Adrenal gland (tissue), 19 donors: ENCODE measurements at places on chromosomes 1 and 21. TPM values are rescaled to one million over a fixed set of nuclear protein-coding genes. Genes with fewer than 3 reads are reported as not detected.

GRCh38 chr1:43363283-43363934 is 4.4 kb downstream of the ELOVL1 start:
- no peak for DNase-seq

GRCh38 chr1:22074803-22075202 is 22.3 kb downstream of the CDC42 start:
- no peak for DNase-seq

DNA sequence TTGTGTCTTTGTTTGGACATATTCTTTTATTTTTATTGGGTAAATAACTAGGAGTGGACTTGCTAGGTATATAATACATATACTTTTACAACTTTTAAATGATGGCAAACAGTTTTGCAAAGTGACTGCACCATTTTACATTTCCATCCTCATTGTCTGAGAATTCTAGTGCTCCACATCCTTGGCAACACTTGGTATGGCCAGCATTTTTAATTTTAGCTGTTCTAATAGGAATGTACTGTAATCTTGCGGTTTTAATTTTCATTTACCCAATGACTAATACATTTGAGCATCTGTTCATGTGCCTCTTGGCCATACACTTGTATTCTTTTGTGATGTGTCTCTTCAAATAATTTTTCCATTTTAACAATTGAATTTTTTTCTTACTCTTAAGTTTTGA is 37.0 kb upstream of the ATP6V1G3 start:
- no peak for DNase-seq

- DNase-seq, result no peak
Observed at GRCh38 chr1:203422656-203423055, 53.0 kb upstream of the PRELP start.

DNA sequence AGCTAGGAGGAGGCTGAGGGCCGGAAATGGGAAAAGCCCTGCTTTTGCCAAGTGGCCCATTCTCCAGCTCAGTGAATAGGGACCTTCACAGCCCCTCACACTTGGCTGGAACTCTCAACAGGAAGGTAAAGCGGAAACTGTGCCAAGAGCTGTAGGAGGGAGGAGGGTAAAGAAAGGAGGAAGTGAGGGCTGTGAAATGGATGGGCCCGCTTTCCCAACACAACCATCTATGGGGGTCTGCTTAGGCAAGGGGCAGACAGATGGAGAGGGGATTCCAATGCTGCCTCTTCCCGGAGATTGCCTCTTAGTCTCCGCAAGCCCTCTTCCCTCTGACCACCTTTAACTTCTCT is 5.2 kb downstream of the INKA2 start:
- no peak for DNase-seq

DNA sequence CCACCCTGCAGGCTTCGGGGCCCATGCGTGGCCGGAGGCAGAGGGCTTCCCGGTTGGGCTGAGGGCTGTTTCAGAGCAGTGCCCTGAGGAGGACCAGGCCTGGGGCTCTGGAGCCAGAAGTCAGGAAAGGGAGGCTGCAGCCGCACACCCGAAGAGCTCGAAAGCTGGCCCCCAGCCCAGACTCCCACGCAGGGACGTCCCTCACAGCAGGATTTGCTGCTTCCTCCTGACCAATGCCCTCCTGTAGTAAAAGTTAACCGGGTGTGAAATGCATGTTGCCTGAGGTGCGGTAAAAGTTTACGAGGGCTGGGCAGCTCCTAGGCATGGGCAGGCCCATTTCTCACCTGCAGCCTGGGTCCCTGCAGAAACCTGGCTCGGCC is 101.5 kb upstream of the ARHGEF16 start:
- DNase-seq, result peak; percentile 30

GRCh38 chr1:48030696-48031365 is 33.6 kb upstream of the TRABD2B start:
- no peak for DNase-seq

DNA sequence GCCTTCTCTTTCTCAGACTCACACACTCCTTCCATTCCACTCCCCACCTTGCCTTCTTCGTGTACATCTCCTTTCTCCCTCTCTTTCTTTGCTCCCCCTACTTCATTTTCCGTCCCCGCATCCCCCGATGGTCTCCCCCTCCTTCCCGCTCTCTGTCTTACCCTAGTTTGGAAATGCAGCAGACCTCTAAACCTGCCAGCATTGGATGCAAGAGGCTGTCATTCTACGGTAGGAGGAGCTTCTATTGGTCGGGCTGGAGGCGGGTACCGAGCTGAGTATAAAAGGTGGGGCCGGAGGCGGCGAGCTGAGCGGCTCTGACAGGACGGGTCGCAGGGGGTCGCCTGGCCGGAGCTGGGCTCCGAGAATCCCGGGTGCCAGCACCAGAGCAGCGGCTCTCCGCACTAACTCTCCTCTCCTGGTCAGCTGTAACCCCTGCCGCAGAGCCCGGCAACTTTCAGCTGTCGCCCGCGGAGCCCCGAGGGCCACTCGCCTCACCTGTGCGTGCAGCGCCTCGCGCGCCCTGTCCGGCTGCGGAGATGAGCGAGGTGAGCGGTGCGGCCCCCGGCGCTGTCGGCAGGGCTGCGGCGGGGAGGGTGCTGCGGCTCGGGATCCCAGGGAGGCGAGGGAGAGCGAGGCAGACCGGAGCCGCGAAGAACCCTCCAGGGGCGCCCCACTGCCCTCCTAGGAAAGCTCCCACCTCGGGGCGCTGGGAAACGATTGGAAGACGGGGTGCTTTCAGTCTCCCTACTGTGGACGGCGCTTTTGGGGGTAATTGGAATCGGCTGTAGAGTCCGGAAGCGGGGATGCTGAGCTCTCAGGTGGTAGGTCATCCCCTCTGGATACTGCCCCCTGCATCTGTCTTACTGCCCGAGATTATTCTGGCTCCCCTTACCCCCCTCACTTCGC is at the start of gene PCP4L1:
Gene PCP4L1 (plus strand): TSS at position 307 of the 906 bp plus-strand sequence. CDS start 230 bp downstream, at position 537.
- peak; percentile 46 for DNase-seq

- DNase-seq, result no peak
Observed at GRCh38 chr21:17340081-17340480, 172.8 kb upstream of the CXADR start.

LHX8 gene
- total RNA-seq, result not detected

- peak; percentile 31 for DNase-seq
Observed at GRCh38 chr1:227785805-227786671, 29.4 kb upstream of the PRSS38 start.

GRCh38 chr1:220426989-220427388 is 100.9 kb upstream of the MARK1 start:
- no peak for DNase-seq
